ENCODE measurements at places on chromosomes 7 and 10. TPM values are rescaled to one million over a fixed set of nuclear protein-coding genes. Genes with fewer than 3 reads are reported as not detected.
A peak's percentile ranks its signal among the peaks of the same experiment; 100 is the strongest.

Gene ARL4A
- 27.5 TPM for total RNA-seq

Gene CD36
- 26.5 TPM for total RNA-seq

GRCh38 chr7:95917634-95918033 is 145.3 kb downstream of the DYNC1I1 start:
- H3K27me3 ChIP-seq, result no peaks in the 10 kb centered on the region
- no peaks in the 10 kb centered on the region for H3K4me1 ChIP-seq
- H3K36me3 ChIP-seq, result no peaks in the 10 kb centered on the region
- no peak overlapping the region for H3K4me3 ChIP-seq
- no peak for DNase-seq

- H3K4me3 ChIP-seq, result no peak overlapping the region
- H3K36me3 ChIP-seq, result no peaks in the 10 kb centered on the region
- DNase-seq, result no peak
- no peaks in the 10 kb centered on the region for H3K27me3 ChIP-seq
- H3K4me1 ChIP-seq, result no peaks in the 10 kb centered on the region
- no peak overlapping the region for H3K27ac ChIP-seq
These were observed 10.2 kb upstream of the CUL1 start for GRCh38 chr7:148688526-148688925.

DNA sequence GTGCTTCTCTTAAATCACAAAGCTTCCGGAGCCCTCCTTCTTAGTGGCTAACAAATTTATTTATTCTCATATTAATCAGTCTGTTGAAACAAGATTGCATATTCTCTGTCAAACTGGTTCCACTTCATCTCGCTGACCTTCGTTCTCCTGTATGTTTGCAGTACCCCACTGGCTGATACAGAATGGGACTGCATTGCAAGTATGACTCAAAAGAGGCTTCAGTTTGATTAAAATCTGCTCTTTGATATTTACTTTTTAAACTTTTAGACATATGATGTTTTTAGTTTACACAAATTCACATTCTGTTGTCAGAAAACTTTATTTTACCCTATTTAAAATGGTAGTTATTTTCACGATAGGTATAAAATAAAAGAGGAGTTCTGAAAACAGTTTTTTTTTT is 14.3 kb upstream of the ARHGAP12 start:
- DNase-seq, result peak; percentile 60
- H3K27me3 ChIP-seq, result no peaks in the 10 kb centered on the region
- H3K36me3 ChIP-seq, result no peaks in the 10 kb centered on the region

GRCh38 chr10:6313111-6313895 is 110.6 kb downstream of the PFKFB3 start:
- no peaks in the 10 kb centered on the region for H3K4me1 ChIP-seq
- H3K27me3 ChIP-seq, result no peaks in the 10 kb centered on the region
- no peak overlapping the region for H3K4me3 ChIP-seq

- H3K36me3 ChIP-seq, result no peaks in the 10 kb centered on the region
- no peaks in the 10 kb centered on the region for H3K4me1 ChIP-seq
These were observed 6.8 kb upstream of the CDK6 start for GRCh38 chr7:92843034-92843760.

Gene CLRN3
- 76.8 TPM for total RNA-seq

- no peaks in the 10 kb centered on the region for H3K36me3 ChIP-seq
- H3K27me3 ChIP-seq, result no peaks in the 10 kb centered on the region
- no peak overlapping the region for H3K27ac ChIP-seq
- no peak for DNase-seq
These were observed 80.6 kb downstream of the PTPRZ1 start for GRCh38 chr7:121953601-121954000.

Gene SH2D4B
- total RNA-seq, result not detected

- no peaks in the 10 kb centered on the region for H3K4me1 ChIP-seq
- no peak overlapping the region for H3K4me3 ChIP-seq
- DNase-seq, result no peak
These were observed 54.9 kb upstream of the HELLS start for GRCh38 chr10:94490789-94491039.

- no peak overlapping the region for H3K27ac ChIP-seq
- H3K4me3 ChIP-seq, result no peak overlapping the region
- H3K27me3 ChIP-seq, result no peaks in the 10 kb centered on the region
- no peaks in the 10 kb centered on the region for H3K4me1 ChIP-seq
These were observed 73.3 kb upstream of the PRKG1 start for GRCh38 chr10:51000976-51001375.

DNA sequence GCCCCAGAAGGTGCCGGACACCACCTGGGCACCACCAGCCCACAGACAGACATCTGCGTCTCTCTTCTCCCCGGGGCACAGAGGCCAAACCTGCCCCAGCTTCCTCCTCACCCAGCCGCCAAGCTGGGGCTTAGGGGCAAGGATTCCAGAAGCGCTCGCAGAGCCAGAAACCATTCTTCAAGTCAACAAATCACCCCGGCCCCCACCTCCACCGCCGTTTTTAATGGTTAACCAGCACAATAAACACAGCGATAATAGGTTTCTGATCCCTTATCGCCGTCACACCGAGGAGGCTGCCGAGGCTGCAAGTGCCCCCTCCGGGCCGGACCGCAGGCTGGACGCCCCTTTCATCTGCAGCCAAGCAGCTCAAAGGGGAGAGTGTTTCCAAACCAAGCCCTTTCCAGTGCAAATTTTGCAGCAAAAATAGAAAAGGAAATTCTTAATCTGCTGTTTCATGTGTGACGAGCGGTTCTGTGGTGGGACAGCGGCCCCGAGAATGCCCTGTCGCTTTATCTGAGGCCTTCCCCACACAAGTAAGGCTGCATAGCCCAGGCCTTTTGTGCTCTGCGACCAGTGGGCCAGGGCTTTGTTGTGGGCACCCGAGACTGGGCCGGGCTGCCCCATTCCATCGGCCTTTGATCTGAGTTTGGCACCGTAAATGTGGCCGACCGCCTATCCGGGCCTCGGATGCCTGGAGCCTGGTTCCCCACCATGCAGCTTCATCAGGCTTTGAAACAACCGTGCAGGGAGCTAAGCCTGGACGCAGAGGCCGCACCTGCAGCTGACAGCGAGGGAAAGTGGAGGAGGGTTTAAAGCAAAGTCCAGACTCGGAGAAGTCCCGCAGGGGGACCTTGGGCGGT is 83.2 kb downstream of the FOXL3 start:
- H3K27me3 ChIP-seq, result no peaks in the 10 kb centered on the region
- H3K27ac ChIP-seq, result no peak overlapping the region
- no peak overlapping the region for H3K4me3 ChIP-seq
- DNase-seq, result peak; percentile 75

- H3K27me3 ChIP-seq, result no peaks in the 10 kb centered on the region
- no peak overlapping the region for H3K4me3 ChIP-seq
- H3K4me1 ChIP-seq, result no peaks in the 10 kb centered on the region
- no peaks in the 10 kb centered on the region for H3K36me3 ChIP-seq
- no peak overlapping the region for H3K27ac ChIP-seq
These were observed 141.9 kb downstream of the PRKG1 start for GRCh38 chr10:51215951-51216834.

DNA sequence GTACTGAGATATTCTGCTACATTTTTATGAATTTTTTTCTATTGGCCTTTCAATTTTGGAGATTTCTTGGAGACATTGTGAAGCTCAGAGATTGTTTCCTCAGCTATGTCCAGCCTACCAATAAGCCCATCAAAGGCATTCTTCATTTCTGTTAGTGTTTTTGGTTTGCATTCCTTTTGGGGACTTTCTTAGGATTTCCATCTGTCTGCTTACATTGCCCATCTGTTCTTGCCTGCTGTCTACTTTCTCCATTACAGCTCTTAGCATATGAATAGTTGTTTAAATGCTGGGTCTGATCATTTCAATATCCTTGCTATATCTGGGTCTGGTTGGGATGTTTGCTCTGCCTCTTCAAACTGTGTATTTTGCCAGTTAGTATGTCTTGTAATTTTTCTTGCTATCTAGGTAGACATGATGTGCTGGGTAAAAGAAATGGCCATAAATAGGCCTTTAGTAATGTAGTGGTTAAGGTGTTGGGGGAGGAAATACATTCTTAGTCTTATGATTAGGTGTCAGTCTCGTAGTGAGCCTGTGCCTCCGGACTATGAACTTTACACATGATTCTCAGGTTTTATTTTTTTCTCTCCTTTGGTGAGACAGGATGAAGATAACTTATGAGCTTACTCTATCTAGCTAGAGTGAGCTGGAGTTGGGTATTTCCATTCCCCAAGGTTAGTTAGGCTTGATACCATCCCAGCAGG is 32.6 kb upstream of the NME8 start:
- no peaks in the 10 kb centered on the region for H3K4me1 ChIP-seq
- DNase-seq, result no peak
- H3K36me3 ChIP-seq, result no peaks in the 10 kb centered on the region
- H3K27ac ChIP-seq, result no peak overlapping the region

Gene CNTNAP2
- 8.5 TPM for total RNA-seq

DNA sequence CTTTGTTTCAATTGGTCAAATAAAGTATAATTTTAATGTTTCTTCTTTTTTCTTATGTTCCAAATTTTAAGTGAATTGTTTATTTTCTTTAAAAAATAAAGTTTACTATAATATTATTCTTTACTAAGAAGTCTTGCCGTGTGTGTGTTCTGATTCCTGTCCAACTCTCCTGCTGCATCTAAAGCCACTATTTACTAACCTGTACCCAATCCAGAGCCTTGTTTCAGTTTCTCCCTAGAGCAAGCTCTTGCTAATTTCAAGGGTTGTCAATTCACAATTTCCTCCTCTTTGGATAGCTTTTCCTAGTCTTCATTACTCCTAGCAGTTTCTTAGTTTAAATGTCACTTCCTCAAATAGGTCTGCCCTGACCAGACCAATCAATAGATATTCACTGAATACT is 314.9 kb upstream of the SEMA3A start:
- no peaks in the 10 kb centered on the region for H3K36me3 ChIP-seq
- DNase-seq, result no peak
- H3K4me3 ChIP-seq, result no peak overlapping the region
- no peak overlapping the region for H3K27ac ChIP-seq

DNA sequence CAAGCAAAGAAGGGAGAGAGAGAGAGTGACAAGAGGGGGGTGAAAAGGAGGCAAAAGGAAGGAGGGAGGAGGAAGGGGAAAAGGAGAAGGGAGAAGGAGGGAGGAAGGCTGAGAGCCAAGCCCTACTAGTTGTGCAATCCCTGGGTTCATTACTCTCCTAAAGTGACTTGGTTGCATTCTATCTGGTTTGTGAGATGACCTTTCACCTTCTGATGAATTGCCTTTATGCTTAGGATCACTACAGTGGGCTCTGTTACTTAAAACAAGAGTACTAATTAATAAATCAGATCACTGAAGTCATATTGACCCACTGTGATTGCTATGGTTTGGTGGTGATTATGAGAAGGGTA is 144.9 kb downstream of the KIF20B start:
- H3K27ac ChIP-seq, result no peak overlapping the region
- H3K4me3 ChIP-seq, result no peak overlapping the region

DNA sequence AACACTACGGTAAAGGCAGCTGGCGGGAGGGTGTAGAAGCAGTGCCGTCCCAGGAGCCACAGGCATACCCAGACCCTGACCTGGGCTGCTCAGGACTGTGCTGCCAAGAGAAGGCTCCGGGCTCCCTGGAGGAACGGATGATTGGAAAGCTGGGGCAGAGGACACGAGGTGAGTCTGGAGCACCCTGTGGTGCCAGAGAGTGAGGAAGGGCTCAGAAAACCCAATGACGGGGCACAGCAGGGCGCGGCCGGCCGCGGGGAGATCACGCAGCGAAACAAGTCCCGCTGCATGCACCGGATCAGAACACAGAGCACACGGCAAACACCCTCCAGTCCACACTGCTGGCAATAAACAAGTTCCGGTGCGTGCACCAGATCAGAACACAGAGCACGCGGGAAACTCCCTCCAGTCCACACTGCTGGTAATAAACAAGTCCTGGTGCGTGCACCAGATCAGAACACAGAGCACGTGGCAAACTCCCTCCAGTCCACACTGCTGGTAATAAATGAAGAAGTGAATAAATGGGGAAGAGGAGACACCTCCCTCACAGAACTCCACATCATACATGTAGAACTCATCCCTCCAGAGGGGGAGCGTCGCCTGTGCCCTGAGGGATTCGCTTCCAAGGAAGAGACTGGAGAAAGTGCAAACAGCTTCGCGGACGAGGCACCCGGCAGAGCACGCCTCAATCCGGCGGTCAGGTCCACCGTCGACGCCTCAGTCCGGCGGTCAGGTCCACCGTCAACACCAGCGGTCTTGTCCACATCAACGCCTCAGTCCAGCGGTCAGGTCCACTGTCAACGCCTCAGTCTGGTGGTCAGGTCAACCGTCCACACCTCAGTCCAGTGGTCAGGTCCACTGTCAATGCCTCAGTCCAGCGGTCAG is 265.0 kb downstream of the MAD1L1 start:
- H3K36me3 ChIP-seq, result no peaks in the 10 kb centered on the region
- no peak for DNase-seq
- H3K4me1 ChIP-seq, result no peaks in the 10 kb centered on the region
- H3K27ac ChIP-seq, result no peak overlapping the region

- H3K27me3 ChIP-seq, result no peaks in the 10 kb centered on the region
- no peak overlapping the region for H3K4me3 ChIP-seq
- H3K4me1 ChIP-seq, result no peaks in the 10 kb centered on the region
- no peaks in the 10 kb centered on the region for H3K36me3 ChIP-seq
- H3K27ac ChIP-seq, result no peak overlapping the region
- no peak for DNase-seq
These were observed 45.5 kb upstream of the ADARB2 start for GRCh38 chr10:1782841-1783240.
